ENCODE measurements at places on chromosomes 7 and 10.

- DNase-seq = no peak
Observed at GRCh38 chr7:156842740-156843140, 50.2 kb downstream of the LMBR1 start.

GRCh38 chr7:43538404-43538771 lies 44.5 kb upstream of the STK17A start:
- no peak for DNase-seq

GRCh38 chr10:22651276-22651980 lies 63.0 kb downstream of the PIP4K2A start:
- no peak for DNase-seq

DNA sequence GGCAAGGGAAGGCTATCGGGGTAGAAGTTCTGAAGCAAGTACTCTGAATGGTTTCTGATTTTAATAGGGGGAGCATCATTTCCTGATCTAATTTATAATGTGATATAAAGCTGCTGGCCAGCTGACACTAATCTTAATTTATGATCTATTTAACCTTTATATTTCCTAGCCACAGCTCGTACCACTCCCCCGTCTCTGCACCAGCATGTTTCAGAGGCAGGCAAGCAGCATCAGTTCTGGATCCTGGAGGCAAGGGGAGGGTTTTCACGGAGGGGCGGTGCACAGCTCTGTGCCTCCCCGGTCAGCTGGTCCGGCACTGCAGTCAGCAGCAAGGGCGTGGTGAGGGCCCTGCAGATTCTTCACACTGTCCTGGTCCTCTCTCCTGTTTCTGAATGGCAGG lies 30.0 kb downstream of the MGMT start:
- no peak for DNase-seq

- no peak for DNase-seq
Observed at GRCh38 chr7:22578007-22578733, 78.2 kb upstream of the STEAP1B start.

- DNase-seq = peak; percentile 8
Observed at GRCh38 chr7:114931656-114932011, 9.7 kb downstream of the MDFIC start.

DNA sequence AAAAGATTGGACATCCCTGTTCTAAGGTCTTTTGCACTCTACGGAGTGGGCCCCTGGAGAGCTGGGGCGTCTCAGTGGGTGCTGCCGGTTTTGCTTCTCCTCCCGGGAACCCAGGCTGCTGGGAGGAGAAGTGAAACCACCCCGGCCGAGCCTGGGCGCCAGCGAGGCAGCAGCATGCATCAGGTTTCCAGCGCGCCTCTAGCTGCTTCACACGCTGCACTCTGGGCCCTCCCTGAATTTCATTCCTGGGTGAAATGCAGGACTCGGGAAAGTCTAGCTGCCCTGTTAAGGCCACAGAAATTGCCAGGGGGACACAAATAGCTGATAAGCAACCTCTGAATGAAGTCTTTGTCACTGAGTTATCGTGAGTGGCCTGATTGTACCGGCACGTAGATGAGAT lies 127.4 kb downstream of the TRRAP start:
- DNase-seq = no peak

DNA sequence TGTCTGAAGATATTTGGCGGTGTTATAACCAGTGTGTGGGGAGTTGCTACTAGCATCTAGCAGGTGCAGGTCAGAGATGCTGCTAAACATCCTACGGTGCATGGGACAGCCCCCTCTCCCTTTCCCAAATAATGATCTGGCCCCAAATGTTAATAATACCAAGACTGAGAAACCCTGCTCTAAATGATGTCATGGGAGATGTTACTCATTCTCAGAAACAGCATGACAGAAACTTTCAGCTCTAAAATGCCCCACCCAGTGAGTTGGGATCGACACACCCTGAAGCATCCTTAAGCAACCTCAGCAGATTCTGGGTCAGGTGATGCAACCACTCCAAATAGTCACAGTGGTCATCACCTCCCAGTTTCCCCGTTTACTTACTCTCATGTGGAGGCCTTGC lies 108.8 kb upstream of the MPP7 start:
- DNase-seq = no peak

GRCh38 chr7:113504142-113504541 lies 385.8 kb upstream of the SMIM30 start:
- DNase-seq = no peak
